ENCODE measurements at places on chromosomes 6 and 20.

DNA sequence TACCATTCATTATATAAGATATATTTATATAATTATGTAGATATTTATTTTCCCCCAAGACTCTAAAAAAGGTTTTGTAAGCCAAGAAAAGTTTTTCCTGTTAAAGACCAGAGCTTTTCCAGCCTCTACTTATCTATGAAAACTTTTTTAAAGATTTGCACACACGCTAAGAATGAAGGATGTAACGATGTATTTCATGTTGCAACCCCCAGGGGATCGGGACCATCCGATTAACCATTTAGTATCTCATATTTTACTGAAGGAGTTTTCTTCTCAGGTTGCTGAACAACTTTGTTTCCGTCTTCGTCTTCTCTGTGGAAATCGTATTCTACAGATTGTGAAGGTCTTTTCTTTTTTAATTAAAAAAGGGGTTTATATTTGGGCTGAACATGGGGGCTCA, 70.0 kb upstream of the SASH1 start:
- DNase-seq: no peak

GRCh38 chr6:43762966-43763695, 6.9 kb upstream of the VEGFA start:
- DNase-seq: no peak

DNA sequence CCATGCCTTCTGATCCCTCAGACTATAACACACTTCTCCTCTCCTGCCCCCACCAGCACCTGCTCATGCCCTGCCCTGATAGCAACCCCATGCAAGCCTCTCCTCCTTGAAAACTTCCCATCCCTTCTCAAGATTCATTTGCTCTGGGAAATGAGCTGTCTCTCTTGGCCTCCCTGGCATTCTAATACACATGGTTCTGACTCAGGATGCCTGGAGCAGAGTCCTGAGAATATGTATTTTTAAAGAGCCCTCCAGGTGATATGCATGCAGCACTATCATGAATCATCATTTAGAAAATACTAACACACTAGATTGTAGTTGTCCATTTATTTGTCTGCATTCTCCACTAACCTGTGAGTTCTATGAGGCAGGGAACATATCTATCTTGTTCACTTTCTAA, 26.6 kb downstream of the HDGFL1 start:
- no peak for DNase-seq

DNA sequence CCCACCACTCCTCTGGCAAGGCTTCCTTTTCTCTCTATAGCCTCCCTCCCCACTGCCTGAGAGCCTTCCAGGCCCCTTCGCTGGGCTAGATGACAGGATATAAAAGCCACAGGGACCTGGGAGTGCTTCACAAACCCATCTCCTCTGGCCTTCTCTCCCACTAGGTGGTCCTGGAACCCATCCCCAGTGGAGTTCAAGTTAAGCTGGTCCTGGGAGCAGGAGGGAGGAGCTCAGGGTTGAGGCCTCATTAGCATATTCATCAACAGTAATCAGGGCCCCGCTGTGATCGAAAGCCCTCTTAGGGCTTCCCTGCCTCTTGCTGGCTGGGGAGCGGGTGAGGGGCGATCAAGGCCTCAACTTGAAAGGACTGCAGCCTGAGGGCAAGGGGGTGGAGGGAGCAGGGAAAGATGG, 9.1 kb downstream of the EBF4 start:
- DNase-seq: no peak

GRCh38 chr6:107585815-107586435, 96.0 kb downstream of the SOBP start:
- no peak for DNase-seq

DNA sequence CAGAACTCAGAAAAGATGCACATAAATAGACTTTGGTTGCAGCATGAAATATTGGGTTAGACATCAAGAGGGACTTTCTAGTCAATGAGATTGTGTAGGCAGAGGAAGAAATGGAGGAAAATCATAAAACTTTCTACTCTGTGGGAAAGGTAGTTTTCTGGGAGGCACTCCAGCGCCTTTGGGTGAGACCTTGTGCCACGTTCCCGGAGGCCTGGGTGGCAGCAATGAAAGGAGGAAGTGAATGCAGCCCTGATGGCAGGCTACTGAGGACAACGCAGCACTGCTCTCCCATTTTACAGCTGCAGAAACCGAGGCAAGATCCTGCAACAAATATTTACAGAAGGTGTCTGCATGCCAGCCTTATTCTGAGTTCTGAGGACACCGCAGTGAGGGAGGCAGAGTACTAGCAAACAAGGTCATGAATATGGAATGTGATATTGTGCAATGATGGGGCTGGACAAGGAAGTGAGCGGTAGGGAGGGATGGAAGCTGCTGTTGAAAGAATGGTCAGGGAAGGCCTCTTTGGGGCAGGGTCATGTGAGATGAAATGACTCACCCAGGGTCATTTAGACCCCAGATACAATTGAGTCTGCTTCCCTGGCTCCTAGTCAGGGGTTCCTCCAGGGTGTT, 159.1 kb downstream of the TFAP2C start:
- peak; percentile 95 for DNase-seq

GRCh38 chr6:150250826-150251225, 108.0 kb downstream of the PPP1R14C start:
- no peak for DNase-seq

- DNase-seq: no peak
These were observed 28.7 kb downstream of the KAT14 start for GRCh38 chr20:18166241-18166881.

GRCh38 chr6:139308286-139308916, 16.6 kb upstream of the TXLNB start:
- peak; percentile 17 for DNase-seq

- DNase-seq: no peak
These were observed 191.9 kb downstream of the CENPW start for GRCh38 chr6:126531840-126532239.

DNA sequence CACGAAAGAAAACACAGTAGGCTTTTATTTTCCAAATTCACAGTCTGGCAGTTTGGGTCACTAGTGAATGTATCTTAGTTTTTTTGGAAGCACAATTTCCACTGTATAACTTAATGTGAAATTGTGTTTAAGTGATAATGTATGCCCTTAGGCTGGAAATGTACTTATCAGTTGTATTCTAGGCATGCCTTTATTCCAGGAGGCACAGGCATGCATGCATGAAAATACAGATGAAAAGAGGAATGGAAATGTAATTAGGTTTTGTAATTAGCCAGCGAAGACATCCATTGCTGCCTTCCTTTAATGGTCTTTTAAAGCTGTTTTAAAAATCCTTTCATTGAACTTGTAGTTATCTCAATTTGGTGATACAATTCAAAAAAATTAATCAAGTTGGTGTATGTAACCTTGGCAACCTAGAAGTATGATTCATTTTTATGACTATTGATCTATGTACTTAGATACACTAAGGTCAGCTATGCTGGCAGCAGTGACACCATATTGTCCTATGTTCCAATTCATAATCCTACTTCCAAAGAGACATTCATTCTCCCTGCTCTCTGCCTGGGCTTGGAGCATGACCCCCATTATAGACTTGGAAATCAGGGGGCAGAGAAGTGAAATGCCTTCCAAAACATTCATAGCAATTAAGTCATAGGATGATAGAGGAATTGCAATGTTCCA, 73.1 kb downstream of the SNAP25 start:
- no peak for DNase-seq

GRCh38 chr6:90179190-90180169, 117.2 kb downstream of the BACH2 start:
- no peak for DNase-seq

- no peak for DNase-seq
These were observed 74.0 kb upstream of the FRMD1 start for GRCh38 chr6:168152980-168153379.

DNA sequence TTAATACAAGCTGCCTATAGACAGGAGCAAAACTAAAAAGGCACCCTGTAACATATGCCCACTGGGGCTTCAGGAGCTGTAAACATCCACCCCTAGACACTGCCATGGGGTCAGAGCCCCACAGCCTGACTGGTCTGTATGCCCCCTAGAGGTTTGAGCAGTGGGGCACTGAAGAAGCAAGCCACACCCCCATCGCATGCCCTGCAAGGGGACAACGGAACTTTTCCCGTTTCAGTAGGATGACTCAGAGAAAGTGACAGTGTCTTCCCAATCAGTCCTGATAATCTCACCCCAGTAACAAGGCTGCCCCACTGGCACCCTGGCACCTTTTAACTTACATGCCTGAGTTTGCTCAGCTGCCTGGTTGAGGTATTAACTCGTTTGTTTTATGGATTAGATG, 35.9 kb downstream of the BEND3 start:
- DNase-seq: no peak

- DNase-seq: no peak
These were observed 18.8 kb upstream of the OLIG3 start for GRCh38 chr6:137512757-137513605.

- DNase-seq: no peak
These were observed 21.0 kb downstream of the RMND1 start for GRCh38 chr6:151430886-151431285.

- no peak for DNase-seq
These were observed 71.9 kb downstream of the NCOA3 start for GRCh38 chr20:47573559-47573958.

GRCh38 chr6:42101186-42101657, 41.2 kb downstream of the C6orf132 start:
- no peak for DNase-seq

DNA sequence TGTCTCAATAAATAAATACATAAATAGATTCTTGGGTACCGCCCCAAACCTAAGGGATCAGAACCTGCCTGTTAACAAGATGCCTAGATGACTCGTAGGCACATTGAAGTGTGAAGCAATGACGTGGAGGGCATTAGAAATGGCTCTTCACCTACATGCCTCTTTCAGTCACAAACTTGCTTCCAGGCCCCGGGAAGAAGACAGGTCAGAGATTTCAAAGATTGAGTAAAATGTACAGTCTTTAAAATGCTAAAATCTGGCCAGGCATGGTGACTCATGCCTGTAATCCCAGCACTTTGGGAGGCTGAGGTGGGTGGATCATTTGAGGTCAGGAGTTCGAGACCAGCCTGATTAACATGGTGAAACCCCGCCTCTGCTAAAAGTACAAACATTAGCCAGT, 480.8 kb upstream of the JARID2 start:
- DNase-seq: peak; percentile 31

DNA sequence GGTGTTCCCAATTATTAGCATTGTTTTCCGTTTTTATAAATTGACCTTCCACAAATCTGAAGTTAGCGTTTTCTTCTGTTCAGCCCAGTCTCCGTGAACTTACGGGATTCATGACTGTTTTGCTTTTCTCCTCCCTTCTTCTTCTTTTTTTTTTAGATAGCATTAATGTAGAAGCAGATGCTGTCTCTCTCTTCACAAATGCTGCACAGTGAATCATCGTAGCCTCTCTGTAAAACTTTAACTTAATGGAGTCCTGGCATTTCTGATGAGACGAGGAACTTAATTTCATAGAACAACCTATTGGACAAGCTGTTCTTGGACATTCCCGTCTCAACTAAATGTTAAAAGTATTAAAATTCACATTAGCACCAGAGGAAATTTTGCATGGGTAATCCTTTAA, 138.0 kb upstream of the EEF1E1 start:
- DNase-seq: no peak

DNA sequence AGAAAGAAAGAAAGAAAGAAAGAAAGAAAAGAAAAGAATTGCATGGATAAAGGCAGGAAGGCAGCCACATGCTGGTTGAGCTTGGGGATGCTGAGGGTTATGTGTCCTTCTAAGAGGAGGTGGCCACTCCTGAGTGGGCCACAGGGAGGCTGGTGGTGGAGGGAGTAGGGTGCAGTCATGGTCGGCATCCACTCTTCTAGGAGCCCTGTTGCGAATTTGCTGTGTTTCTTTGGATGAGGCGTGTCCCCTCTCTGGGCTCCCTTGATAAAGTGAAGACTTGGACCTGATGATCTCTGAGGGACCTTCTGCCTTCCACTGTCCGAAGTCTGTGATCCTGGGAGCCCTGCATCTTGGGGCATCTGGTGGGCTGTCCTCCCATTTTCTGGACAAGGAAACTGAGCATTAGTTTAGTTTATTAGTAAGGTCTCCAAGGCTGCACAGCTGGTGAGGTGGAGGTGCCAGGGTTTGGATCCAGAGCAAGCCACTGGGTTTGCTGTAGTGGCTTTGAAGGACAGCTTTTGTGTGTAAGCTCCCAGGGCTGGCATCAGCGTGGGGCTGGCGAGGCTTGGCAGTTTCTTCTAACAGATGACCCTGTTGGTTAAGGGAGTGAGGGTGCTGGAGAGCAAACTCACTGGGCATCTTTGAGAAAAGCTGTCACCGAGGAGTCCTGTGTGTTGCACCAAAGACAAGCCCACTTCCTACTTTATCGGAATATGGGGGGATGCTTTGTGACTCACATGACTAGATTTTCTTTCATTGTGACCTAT, 4.3 kb downstream of the DLGAP4 start:
- no peak for DNase-seq

Measured in HCEC 1CT (cell line).